ENCODE measurements at places on chromosomes 12 and 14.

DNA sequence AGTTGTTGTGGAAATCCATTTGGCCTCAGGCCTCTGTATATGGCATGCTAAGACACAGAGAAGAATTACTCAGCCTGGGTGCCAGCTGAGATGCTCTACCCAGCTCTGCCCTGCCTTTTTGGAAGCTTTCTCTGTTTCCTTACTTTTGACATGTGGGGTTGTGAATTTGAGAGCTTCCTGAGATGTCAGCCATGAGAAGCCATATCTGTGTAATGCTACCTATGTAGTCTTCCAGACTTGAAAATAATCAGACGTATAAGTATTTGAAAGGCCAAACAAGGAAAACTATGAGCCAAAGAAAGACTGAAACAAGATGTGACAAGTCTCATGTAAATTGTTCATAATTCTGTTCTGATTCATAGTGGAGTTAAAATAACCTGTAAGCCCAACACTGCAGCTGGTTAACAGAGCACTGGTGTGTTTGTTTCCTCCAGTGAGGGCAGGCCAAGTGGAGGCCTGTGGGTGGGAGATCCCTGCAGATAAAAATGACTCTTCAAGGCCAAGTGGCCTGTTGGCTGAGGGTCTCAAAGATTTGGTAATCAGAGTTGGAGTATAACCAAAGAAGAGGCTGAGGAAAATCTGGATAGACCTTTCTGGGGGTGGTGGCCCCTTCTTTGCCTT, 94.0 kb downstream of the TMX1 start:
- no peak for DNase-seq

DNA sequence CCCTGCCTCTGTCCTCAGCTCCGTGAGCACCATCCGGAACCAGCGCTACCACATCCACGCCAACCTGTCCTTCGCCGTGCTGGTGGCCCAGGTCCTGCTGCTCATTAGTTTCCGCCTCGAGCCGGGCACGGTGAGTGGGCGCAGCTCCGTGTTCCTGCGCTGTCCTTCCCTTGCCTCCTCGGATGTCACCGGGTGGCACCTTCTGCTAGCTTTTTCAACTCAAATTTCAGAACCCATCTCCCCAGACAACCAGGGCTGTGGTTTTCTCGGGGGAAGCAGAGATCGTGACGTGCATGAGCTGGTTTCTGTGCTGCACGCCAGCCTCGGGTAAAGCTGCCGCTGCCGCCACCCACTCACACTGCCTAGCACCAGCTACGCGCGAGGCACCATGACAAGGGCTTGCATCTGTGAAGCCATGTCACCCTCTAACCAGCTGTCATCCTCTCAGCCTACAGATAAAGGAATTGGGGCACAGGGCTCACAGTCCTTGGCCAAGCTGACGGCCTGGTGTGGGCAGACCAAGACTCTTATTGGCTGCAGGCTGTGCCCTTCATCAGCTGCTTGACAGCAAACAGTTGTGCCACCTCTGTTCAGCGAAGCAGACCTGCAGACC, 152.1 kb downstream of the ADGRD1 start:
- peak; percentile 80 for DNase-seq

GRCh38 chr12:119410396-119410795, 75.9 kb downstream of the CCDC60 start:
- no peak for DNase-seq

- no peak for DNase-seq
These were observed 753 bp upstream of the ATP5MC2 start for GRCh38 chr12:53676656-53677015.

GRCh38 chr12:123229051-123229450, 3.9 kb downstream of the MPHOSPH9 start:
- DNase-seq: no peak

GRCh38 chr12:85007836-85008235, 28.2 kb downstream of the TSPAN19 start:
- no peak for DNase-seq

DNA sequence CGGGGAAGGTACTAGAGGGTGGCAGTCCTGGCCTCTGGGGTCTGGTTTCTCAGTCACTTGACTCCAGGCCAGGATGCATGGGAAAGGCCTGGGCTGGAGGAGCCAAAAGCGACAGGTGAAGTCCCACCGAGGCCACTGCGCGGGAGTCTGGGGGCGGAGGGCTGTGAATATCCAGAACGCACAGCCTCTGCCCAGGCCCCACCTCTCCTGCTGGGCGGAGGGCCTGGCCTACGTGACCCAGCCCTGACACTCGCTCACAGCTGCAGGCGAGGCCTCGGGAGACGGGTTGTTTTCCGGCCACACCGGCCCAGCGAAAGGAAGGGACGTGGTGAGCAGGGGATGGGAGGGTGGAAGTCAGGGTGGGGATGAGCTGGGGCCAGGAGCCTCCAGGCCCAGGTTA, 91.2 kb downstream of the RFLNA start:
- DNase-seq: no peak

GRCh38 chr14:101028971-101029667, 125.6 kb upstream of the RTL1 start:
- DNase-seq: no peak

- peak; percentile 71 for DNase-seq
These were observed 3.3 kb downstream of the TMEM121 start for GRCh38 chr14:105529569-105530284.

DNA sequence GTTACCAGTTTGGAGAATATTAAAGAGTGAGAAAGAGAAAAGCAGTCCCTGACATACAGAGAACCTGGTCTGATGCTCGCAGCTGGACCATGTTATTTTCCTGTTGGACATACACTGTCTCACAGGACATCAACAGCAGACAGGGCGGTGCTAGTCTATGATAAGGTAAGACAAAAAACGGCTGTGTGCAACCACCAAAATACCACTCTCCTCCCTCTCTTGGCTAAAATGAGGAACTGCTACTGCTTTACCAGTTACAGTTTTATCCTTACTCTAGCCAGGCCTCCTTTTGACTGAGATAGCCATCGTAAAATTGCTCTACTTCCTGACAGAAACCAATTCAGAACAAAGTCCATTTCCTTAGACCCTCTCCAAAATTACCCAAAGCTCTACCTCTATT, 47.0 kb upstream of the ERGIC2 start:
- no peak for DNase-seq

DNA sequence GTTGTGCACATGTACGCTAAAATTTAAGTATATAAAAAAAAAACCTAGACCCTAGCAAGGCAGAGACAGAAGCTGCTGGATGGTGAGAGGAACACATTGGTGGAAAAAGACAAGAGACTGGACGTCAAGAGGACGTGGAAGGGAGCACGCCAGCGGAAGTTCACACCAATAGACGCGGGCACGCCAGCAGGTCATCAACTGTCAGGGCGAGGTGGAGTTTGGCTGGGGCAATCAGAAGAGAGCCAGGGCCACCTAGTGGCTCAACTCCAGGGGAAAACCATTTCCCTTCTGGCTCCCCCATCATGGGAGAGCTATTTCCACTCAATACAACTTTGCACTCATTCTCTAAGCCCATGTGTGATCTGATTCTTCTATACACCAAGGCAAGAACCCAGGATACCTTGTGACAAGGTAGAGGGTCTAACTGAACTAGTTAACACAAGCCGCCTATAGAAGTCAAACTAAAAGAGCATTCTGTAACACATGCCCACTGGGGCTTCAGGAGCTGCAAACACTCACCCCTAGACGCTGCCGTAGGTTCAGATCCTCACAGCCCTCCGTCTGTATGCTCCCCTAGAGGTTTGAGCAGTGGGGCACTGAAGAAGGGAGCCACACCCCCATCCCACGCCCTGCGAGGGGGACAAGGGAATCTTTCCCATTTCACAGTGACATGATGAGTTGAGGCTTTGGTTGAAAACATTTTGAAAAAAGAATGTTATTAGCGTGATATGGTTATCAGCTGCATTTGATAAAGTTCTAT, 702.7 kb downstream of the TMTC2 start:
- DNase-seq: no peak

DNA sequence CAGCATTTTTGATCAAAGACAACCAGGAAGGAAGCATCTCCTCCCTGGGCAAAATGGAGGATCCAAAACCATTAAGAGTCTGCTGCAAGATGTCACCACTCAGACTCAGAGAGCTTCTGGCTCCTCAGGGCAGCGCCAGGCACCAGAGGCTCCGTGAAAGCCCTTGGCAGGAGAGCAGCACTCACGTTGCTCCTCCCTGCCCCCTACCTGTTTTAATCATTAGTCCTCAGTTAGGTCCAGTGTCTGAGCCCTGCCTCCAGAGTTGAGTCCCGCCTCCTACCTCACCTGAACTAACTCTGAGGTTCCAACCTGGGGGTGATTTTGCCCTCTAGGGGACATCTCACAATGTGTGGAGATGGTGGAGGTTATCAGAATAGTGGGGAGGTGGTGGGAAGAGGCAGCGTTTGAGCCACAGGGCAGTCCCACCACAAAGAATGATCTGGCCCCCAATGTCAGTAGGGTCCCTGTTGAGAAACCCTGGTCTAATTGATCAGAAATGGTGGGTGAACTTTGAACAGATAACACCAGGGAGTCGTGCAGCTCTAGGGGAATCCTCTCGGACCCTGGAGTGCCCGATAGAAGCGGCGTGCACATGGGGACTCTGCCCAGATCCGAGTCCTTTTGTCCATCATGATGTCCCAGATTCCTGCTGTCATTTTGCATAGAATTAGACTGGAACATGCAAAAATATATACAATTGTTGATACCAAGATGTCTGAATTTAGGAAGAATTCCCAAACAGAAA, 156.7 kb upstream of the DIO3 start:
- no peak for DNase-seq

- DNase-seq: no peak
These were observed 10.4 kb downstream of the POLE2 start for GRCh38 chr14:49677643-49678042.

DNA sequence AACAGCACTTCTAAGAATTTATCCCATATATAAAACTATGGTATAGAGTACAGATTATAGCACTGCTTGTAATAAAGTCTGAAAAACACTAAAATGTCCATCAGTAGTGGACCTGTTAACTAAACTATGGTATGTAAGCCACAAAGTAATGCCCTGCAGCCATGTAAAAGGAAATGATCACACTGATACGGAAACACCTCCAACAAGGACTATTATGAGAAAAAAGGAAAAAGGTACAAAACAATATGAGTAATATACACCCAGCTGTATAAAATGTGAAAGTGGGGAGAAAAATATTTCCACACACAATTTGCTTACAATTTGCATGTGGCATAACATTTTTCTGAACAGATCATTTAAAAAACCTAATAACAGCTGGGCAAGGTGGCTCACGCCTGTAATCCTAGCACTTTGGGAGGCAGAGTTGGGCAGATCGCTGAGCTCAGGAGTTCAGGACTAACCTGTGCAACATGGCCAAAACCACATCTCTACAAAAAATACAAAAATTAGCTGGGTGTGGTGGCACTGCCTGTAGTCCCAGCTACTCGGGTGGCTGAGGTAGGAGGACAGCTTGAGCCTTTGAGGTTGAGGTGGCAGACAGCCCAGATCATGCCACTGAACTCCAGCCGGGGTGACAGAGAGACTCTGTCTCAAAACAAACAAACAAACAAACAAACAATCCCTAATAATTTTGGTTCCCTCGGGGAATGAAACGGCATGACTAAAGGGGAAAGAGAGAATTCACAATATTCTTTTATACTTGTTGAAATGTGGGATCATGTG, 250.5 kb downstream of the MED13L start:
- DNase-seq: no peak

- DNase-seq: no peak
These were observed 19.8 kb upstream of the MGP start for GRCh38 chr12:14905269-14906004.

DNA sequence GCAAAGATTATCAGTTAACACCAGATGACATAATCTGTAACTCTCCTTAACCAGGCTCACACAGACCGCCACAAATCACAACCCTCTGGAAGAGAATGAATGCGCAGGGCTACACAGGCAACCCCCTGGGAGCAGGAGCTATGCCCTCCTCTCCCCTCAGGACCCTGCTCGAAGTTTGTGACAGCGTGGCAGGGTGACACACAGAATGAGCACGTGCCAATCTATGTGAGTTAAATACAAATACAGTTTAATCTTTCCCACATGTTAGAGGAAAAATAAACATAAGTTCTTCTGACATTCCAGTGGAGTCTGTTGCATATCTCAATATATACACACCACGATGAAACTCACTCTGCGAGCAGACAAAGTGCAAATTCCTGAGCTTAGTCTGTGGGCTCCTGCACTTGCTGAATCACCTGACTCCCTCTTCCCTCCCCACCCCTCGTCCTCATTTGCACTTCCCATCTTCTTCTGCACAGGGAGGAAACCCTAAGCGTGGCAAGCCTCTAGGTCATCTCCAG, 37.6 kb downstream of the BCAT1 start:
- DNase-seq: no peak

DNA sequence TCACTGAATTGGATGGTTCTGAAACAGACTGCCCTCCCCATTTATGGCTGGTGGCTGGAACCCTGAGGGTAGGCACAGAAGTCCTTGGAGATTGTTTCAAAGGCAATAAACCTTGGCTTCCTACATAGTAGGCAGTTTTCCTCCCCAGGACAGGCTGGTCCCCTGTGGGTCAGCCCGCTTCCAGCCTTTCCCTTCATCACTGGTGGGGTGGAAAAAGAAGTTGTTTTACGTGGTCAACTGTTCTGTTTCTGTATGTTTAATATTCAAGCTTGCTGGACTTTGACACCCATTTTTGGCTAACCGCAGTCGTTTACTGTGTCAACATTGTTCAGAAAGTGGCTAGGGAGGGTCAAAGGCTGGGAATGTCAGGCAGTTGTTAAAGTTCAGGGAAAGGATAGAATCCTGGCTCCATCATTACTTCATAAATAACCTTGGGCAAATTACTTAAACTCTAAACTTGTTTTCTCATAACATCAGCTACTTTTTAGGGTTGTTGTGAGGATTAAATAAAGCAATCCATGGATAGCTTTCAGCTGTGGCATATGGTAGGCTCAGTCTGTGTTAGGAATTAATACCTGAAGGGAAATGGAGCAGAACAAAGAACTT, 2.4 kb downstream of the KLHDC2 start:
- DNase-seq: no peak

- no peak for DNase-seq
These were observed at the start of gene SMCO3 for GRCh38 chr12:14814014-14814413. TSS of gene SMCO3 (minus strand) at chr12:14814182. CDS start at chr12:14806680, 7,502 bp downstream.

GRCh38 chr12:121443193-121443870, 43.4 kb downstream of the RNF34 start:
- peak; percentile 88 for DNase-seq

GRCh38 chr14:84272290-84272721, 1257.6 kb upstream of the FLRT2 start:
- no peak for DNase-seq

DNA sequence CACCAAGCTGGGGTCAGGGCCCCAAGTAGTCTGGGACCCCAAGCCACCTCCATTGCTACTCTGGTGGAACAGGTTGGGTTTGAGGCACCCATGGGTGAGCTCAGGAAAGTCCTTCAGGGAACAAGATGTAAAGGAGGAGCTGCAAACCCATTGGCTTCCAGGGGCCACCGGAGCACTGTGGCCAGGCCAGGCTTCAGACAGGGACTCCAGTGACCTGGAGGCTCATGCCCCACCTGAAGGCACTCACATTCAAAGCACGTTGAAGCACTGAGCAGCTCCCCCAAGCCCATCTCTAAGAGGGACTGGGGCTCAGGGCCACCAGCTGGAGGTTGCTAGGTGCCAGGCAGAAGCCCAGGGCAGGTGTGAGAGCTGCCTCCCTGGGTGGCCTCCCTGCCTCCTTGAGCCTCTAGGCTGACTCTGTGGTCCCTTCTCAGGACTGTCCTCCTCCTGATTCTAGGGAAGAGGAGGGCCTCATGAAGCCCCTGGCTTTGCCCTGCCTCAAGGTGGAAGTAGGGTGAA, 49.1 kb downstream of the FAM222A start:
- DNase-seq: peak; percentile 53
